ENCODE measurements at places on chromosomes 16 and 17.

GRCh38 chr17:81740395-81740961, 28.4 kb downstream of the SLC25A10 start:
- no peak for DNase-seq

GRCh38 chr17:20314834-20315233, 152.5 kb downstream of the LGALS9B start:
- DNase-seq, result no peak

- no peak for DNase-seq
These were observed 12.6 kb downstream of the C1QTNF1 start for GRCh38 chr17:79036596-79036995.

DNA sequence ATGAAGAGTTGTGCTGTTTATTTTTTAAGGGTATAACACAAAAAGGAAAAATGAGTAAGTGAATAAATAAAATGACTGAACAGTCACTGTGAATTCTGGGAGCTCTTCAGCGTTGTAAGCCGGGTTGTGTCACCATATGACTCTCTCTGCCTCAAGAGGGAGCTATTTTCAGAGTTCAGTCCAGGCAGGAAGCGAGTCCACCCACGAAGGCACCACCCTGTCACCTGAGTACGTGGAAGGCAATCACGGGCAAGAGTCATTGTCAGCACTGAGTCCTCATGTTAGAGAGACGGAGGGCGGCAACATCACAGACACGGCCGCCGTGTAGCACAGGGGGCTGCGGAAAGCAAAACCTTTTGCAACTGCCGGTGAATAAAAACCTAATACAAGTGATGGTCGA, 227.6 kb downstream of the UTP18 start:
- DNase-seq, result no peak

GRCh38 chr16:54846766-54847165, 83.9 kb upstream of the IRX5 start:
- no peak for DNase-seq

- no peak for DNase-seq
These were observed 272.3 kb downstream of the HS3ST3A1 start for GRCh38 chr17:13329421-13329820.

DNA sequence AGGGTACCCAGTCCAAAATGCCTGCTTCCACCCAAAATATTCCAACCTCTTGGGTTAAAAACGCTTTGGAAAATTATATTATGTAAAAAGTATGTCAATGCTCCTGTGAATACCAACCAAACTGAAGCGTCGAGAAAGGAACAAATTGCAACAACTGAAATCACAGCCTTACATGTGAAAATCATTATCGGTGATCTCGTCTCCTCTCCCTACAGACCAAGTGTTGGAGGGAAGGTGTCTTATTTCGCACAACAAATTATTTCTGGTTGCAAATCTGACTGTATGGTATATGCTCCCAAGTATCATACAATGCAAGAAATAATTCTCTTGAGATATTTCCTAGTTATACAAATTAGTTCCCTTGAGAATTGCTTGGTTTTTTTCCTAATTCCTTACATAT, 89.3 kb upstream of the CDYL2 start:
- DNase-seq, result no peak
